ENCODE measurements at places on chromosomes 1 and 21.

DNA sequence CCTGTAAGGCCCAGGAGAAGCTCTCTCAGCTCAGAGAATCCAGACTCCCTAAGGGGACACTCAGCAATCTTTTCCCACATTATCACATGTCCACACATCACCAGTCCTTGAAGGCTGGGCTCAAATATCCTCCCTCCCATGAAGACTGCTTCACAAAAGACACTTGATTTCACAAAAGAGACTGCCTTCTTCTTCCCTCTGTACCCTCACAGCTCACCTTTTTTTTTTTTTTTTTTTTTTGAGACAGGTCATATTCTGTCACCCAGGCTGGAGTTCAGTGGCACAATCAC, 1.5 kb downstream of the CD58 start:
- DNase-seq, result no peak

DNA sequence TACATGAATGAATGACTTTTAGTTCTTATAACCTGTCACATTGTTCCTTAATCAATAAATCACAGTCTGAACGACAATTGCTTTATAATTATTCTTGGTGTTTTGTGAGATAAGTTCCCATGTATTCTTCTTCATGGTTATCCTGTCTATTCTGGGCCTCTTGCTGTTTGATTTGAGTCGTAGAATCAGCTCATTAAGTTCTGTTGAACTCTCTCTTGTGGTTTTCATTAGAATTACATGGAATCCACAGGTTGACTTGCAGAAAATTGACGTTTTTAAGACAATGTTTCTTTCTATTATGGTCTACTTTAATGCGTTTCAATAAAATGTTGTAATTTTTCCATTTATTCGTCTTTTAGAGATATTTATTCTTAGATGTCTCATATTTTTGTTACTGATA, 4.0 kb upstream of the LCE1A start:
- no peak for DNase-seq

GRCh38 chr1:212606395-212607205, 2.0 kb upstream of the ATF3 start:
- DNase-seq, result peak; percentile 48

DNA sequence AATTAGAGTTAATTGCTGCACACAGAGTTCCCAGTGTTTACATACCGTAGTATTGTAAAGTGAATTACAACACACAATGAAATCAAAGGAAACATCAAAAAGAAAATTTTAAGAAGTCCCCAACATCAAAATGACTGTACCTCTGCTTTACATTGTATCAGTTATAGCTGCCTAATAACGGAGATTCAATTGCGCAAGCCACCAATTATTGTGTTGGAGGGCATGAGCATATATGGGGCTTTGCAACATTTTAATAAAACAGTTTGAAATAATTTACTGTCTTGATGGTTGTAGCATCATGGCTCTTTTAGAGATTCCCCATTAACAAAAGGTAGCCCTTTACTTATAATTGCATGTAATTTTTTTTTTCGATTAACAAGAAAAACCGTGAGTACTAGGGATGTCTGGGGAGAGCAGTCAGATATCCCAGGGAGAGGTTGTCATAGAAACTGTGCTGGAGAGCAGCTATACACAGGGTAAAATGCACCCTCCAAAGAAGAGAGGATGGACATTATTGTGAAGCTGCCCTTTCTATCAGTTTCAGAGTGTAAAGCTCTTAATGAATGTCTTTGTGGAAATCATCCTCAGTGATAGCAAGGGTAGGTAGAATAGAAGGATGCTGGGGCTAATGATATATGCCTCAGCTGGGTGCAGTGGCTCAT, 55.9 kb upstream of the BTG3 start:
- DNase-seq, result no peak

DNA sequence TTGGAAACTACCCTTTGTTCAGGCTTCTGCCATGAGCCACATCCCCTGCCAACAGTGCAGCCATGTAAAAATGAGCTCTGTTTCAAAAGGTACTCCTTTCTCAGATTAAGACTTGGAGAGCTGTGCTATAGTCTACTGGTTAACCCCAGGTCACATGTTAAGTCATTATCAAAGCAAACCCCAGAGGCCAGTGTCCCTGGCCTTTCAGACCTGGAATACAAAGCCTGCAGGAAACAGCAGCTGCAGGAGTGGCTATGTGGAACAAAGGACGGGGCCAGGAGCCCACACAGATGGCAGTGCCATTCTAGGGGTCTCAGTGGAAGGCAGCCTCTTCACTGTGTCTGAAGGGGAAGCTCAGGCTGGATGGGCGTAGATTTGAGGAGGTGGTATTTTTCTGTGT, 6.7 kb downstream of the ZNF496 start:
- no peak for DNase-seq

DNA sequence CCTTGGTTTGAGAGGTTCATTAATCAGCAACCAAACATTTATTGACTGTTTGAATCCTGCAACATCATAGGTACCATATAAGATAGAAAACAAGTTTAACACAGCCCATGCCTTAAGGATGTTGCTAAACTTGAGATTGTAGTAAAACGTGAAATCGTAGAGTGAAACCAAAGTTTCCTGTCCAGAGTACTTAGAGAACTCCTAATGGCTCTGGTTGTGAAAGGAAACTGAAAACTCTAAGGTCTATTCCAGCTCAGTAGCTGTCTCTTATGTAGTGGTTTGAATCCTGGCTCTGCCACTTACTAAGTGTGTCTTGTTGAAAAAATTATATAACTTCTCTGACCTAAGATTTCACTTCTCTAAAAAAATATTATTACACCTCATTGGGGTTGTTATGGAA, 310.9 kb downstream of the NTNG1 start:
- DNase-seq, result no peak

DNA sequence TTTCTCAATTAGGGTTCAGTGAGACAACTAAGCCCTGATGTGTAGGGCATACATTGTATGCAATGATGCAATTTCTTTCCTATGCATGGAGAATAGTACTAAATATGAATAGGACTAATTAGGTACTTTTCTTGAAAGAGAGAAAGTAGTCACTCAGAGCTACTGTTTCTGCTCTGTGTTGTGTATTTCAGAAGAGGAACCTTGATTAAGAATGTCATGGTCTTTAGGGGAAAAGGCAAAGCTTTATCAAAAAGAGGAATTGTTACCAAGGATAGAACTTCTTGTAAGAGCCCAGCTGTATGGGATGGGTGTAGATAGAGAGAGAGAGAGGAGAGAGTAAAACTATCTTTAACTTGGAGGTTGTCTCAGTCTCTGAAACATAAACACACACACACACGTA, 49.1 kb downstream of the HLX start:
- DNase-seq, result no peak

DNA sequence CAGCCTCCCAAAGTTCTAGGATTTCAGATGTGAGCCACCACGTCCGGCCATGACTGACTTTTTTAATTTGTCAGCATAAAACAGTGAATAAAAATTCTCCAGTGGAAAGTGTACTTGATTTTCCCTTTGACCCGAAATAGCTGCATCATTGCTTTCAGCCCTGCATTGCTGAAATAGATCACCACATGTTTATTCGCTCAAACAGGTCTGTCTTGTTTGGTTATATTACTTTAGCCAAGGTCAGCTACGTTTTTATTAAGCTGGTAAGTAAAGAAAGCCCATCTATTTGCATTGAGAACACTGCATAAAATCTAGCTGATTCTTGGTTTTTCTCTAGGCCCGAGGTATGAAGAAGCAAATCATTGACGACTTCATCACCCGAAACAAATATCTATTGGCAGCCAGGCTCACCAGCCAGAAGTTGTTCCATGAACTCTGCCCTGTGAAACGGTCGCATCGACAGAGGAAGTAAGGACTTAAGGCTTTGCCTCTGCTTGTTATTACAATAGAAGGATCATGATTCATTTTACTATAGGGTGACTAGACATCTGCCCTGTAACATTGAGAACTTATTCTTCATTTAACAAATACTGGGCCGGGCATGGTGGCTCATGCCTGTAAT, 25.6 kb downstream of the AGMAT start:
- no peak for DNase-seq

DNA sequence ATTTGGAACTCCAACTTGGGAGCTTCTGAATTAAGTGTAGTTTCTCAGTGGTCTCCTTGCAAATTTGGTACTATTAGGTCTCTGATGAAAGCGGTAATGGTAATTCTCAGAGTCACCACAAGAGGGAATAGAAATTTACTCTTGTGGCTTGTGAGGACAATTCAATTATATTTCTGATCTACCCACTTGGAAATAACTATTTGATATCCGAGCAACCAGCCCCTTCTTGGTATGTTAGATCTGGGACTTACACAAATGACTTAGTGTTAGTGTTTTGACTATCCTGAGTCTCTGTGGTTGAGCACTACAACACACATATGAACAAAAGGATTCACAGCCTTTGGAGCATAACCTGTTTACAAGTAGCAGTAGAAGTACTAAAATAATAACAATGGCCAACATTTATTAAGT, 68.1 kb downstream of the RPS6KA1 start:
- DNase-seq, result no peak

DNA sequence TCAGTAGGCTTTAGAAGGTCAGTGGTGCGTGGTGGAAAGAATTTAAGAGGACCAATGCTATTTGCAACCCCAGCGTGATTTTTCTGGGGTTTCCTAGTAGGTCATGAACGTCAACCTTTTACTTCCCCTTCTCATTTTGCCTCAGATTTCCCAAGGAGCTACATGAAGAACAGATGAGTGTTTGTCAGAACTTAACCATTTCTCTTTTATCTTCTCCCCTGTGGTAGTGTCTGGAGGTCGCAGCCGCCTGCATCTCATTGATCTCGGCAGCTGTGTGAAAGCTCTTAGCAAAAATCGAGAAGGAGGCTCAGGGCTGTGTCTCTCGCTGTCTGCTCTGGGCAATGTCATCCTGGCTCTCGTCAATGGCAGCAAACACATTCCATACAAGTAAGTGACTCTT, 491.1 kb downstream of the KIF26B start:
- no peak for DNase-seq

DNA sequence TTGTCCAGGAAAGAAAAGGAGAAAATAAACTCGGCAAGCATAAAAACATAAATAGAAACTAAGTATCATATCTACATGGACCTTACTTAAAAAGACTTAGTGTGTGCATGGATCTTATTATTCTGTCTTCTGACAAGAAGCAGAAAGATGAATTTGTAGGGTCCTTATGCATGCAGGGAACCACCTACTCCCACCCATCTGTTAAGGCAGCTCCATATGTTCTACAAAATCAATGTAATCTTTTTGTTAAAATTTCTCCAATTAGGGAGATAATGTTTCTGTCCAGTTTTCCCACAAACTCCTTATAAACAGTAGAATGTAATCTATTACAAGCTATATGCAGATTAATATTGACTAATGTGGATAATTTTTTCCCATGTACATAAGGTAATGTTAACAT, 13.9 kb upstream of the PTPN14 start:
- DNase-seq, result no peak

- no peak for DNase-seq
These were observed 2.8 kb downstream of the TNFRSF1B start for GRCh38 chr1:12169442-12170135.

GRCh38 chr1:62364721-62365120, 45.5 kb upstream of the KANK4 start:
- DNase-seq, result no peak

DNA sequence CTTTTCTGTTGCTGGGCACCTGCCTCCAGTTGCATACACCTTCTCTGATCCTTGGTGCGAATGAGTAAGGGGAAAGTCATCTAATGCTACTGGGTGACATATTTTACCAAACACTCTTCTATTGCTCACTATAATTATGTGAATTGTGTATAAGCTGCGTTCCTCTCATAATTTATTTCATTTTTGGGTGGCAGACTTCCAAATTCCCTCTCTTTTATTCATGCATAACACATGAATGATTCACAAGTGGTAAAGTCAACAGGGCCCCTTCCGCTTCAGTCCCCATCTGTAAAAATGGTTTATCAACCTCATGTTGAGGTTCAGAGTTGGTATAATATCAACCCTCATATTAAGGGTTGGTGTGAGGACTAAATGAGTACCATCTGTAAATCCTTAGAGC, 3.2 kb upstream of the QSOX1 start:
- no peak for DNase-seq

GRCh38 chr1:78143152-78143551, 97.4 kb downstream of the GIPC2 start:
- DNase-seq, result no peak

- DNase-seq, result no peak
These were observed 34.8 kb downstream of the LIN9 start for GRCh38 chr1:226274138-226274537.

DNA sequence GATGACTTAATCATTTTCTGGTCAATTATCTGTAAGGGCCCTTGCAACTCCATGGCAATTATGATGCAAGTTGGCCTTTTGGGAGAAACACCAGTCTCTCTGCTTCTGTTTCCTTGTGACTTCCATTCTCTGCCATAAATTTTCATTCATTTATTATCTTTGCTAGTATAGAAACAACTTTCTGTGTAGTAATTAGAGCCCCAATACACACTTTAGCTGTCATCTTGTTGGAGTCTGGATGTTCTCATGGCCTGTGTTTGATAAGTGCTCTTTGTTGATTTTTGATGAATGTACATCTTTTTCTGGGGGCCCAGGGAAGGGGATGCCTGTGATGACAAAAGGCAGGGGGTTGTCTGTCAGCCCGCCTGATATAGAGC, 22.4 kb downstream of the PROX1 start:
- no peak for DNase-seq

DNA sequence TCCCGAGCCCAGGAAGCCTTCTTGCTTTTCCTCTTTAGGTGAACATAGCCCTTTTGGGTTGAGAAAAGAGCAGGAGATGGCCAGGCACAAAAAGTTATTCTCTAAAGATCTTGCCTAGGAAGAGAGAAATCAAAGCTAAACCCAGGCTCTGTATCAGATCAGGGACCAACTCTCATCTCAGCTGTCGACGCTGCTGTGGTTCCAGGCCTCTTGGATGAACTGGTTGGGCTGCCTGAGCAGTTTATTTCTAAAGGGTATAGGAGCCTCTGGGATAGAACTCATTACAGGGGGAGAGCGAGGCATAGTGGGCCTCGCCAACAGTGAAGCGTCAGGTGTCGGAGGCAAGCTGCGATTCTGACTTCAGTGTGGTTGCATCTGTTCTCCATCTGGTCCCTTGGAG, 82.6 kb upstream of the F3 start:
- no peak for DNase-seq

DNA sequence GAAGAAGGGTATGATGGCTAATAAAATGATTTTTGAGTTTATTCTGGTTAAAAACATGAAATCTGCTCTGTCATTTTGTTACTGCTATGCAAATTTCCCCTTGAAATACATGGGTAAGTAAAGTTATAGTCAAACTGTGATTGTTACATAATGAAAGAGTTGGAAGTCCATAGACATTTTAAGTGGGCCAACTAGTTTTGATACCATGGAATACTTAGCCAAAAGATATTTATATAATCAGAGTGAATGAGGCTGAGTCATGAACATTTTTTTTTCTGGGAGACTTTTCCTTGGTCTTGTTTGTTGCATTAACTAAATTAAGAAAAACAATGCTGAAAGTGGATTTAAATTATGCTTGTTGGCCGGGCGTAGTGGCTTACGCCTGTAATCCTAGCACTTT, 58.2 kb upstream of the MPC2 start:
- no peak for DNase-seq

GRCh38 chr1:55318116-55318817, 103.1 kb upstream of the USP24 start:
- no peak for DNase-seq

- no peak for DNase-seq
These were observed 900.6 kb downstream of the NCAM2 start for GRCh38 chr21:21898801-21899200.

GRCh38 chr1:116431870-116432500, 58.9 kb downstream of the ATP1A1 start:
- no peak for DNase-seq

GRCh38 chr1:18149027-18149641, 41.5 kb downstream of the IGSF21 start:
- no peak for DNase-seq

All from activated naive CD4-positive, alpha-beta T cell treated with anti-CD3 and anti-CD28 coated beads, Interleukin-2, amount 50 U/mL, for 72 hours (primary cell).